Left cardiac atrium (tissue), 4 donors: ENCODE measurements at places on chromosomes 4 and X. TPM values are rescaled to one million over a fixed set of nuclear protein-coding genes. Genes with fewer than 3 reads are reported as not detected.

DNA sequence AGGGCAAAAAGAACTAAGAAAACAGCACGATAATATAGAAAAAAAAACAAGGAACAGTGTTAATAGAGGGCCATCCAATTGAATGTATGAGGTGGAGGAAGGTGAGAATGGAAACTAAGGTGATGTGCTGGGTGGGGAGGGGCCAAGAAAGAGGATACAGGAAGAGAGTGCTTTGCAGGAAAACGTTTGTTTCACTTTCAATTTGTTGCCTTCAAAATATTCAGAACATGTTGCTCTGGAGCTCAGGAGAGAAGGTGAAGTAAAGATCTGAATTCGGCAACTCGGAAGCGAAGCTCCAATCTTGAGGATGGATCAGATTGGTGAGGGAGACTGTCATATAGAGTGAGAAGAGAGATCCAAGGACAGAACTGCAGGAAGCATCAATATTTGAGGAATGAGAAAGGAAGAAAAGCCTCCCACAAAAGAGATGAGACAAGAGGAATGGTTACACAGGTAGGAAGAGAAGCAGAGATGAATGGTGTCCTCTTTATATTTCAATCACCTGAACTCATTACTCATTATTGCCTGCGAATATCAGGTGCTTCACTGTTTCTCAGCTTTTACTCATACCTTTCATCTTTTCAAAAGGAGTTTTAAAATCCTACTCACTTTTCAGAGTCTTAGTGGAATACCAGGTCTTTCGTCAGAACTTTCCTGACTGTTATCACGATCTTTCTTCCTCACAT is 14.7 kb upstream of the SEC24D start:
- no peak for DNase-seq

DNA sequence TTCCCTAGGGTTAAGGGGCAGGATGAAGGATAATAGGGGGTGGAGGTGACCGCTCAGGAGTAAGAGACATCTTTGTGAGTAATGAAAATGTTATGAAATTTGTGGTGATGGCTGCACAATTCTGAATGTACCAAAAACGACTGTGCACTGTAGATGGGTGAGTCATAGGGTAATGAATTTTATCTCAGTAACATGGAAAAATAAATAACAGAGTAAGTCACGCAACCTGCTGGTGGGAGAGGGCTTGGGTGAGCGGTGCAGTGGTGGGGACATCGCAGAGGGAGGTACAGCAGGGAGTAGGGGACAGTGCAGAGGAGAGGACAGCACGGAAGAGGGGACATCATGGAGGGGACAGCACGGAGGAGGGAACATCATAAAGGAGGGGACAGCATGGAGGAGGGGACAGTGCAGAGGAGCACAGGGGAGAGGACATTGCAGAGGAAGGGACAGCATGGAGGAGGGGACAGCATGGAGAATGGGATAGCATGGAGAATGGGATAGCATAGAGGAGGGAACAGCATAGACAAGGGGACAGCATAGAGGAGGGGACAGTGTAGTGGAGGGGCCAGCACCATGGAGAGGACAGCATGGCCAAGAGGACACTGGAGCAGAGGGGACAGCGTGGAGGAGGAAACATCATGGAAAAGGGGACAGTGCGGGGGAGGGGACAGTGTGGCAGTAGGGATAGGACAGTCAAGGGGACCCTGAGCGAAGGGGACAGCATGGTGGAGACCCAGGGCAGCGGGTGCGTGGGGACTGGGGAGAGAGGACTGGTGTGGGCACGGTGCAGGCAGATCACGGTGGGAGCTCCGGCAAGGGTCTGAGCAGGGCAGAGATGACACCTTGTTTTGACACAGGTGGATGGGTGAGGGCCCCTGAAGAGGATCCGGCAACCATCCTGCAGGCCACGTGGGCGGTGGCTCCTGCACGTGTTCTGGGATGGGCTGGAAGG is 68.5 kb upstream of the MXD4 start:
- no peak for DNase-seq

DNA sequence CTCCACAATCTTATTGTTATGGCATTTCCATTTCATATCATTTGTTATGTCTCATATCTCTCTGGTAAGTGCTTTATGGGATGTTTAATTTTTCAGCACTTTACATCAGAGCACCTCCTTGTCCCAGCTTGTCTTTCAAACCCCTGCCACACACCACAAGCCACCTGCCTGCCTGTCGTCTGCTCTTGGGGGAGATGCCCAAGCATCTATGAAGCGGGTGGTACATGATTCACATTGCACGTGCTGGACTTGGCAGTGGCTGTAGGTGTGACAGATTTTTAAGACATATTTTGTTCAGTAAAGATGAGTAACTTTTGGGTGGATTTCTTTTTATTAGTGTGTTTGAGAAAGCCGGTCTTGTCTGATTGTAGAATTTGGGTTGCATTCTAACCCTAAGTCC is 14.2 kb upstream of the SPATA4 start:
- no peak for DNase-seq

DNA sequence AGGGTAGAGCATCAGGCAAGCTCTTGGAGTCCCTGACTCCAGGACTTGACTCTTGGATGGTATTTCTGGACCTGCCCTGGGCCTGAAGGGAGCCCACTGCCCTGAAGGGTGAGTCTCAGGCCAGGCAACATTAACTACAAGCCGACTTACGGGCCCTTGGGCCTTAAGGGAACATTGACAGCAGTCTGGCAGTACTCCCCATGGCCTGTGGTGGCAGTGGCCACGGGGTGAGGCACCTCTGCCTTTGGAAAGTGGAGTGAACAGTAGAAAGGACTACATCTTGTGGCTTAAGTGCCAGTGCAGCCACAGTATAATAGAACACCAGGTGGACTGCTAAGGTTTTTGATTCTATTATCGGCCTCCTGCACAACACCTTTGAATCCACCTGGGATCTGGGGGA is 36.3 kb downstream of the SH3BGRL start:
- DNase-seq = no peak

GRCh38 chrX:22081475-22082092 is 49.5 kb downstream of the PHEX start:
- DNase-seq = peak; percentile 34

DNA sequence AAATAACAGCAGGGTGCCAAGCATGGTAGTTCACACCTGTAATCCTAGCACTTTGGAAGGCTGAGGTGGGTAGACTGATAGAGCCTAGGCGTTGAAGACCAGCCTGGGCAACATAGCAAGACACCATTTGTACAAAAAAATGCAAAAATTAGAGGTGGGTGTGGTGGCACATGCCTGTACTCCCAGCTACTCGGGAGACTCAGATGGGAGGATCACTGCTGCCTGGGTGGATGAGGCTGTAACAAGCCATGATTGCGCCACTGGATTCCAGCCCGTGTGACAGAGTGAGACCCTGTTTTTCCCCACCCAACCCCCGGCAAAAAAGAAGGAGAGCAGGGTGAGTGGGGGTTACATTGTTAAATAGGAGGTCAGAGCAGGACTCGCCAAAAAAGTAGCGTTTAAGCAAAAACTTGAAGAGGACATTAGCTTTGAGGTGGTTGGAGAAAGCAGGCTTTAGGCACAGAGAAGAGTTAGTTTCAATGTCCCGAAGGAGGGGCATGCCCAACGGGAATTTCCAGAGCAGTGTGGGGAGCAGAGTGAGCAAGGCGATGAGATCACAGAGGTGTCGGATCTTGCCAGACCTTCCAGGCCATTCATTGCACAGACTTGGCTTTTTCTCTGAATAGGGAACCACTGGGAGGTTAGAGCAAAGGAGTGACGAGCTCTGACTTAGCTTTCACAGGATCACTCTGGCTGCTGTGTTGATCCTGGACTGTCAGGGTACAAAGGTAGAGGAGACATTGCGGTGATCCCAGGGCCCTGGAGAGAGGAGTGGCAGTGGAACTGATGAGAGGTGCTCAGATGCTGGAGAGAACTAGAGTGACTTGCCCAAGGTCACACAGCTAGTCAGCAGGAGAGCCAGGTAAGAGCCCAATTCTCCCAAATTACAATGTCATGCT is 70.6 kb downstream of the TRAPPC11 start:
- DNase-seq = no peak

DNA sequence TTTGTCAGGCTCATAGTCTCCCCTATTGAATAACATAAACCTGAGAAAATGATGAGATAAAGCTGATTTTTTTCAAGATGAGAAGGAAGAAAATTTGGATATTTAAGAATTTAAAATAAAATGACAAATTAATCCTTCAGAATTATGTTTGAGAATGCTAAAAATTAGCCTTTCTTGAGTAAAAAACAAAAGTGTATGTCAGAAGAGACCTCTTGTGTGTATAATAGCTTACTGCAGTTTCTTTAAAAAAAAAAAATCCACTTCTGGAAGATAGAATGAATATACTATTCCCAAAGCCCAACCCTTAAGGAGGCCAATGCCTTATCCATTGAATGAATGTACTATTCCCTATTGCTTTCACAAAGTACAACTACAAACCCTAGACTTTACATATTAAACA is 281.8 kb downstream of the RAPGEF2 start:
- no peak for DNase-seq

DNA sequence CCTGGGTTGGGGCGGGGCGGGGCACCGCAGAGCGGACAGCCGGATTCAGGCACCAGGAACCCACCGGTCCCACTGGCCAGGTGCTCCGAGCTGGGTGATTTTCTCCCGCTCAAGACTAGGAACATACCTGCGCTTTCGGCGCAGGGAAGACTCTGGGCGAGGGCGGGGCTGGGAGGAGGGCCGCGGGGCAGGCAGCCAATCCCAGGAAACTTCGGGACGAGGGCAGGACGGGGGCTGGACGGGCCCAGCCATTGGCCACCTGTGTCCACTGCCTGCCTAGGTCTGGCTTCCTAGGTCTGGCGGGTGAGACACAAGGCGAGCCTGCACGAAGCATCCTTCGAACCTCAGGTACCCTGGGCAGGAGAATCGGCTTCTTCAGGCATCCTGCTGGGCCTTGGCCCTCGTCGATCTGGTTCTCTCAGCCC is 274 bp upstream of the ERVMER34-1 start:
- DNase-seq = peak; percentile 66

DNA sequence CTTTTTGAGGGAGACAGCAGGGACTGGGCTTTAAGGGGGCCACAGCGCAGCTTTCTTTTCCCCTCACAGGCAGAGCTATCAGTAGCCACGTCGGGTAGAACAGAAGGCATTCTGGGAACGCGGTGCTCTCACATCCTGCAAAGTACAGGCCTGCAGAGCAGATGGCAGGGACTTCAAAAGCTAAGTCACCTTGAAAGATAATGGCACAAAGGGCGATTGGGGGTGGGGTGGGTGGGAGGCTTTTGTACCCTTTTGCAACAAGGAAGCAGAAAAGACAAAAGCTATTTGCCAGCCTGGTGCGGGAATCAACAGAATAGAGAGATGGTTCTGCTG is 93.9 kb downstream of the PHKA2 start:
- DNase-seq = no peak

- no peak for DNase-seq
Observed at GRCh38 chr4:53840643-53841042, 223.8 kb downstream of the CHIC2 start.

DNA sequence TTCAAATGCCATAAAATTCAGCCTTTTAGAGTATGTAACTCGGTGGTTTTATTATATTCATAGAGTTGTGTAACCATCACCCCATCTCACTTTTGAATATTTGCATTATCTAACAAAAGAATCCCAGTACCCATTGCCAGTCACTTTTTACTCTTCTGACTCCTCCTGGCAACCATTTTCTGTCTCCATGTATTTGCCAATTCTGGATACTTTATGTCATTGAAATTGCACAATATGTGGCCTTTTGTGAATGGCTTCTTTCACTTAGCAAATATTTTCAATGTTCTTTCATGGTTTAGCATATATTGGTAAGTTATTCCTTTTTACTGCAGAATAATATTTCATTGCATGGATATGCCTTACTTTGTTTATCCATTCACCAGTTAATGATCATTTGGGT is 79.9 kb downstream of the SLIT2 start:
- no peak for DNase-seq

Gene NSUN7
- 4.2 TPM for total RNA-seq

Gene DGKK
- not detected for total RNA-seq

Gene GYPE
- total RNA-seq = 1.3 TPM

Gene WAS
- total RNA-seq = 9.1 TPM

Gene TMEM35A
- total RNA-seq = not detected

Gene ASB12
- 0.63 TPM for total RNA-seq

Gene INPP4B
- total RNA-seq = 11.0 TPM

Gene HGFAC
- 0.34 TPM for total RNA-seq

Gene GLRB
- total RNA-seq = 10.6 TPM
